CD4-positive, CD25-positive, alpha-beta regulatory T cell (primary cell): ENCODE measurements at places on chromosomes 2 and 18. TPM values are rescaled to one million over a fixed set of nuclear protein-coding genes. Genes with fewer than 3 reads are reported as not detected.

DNA sequence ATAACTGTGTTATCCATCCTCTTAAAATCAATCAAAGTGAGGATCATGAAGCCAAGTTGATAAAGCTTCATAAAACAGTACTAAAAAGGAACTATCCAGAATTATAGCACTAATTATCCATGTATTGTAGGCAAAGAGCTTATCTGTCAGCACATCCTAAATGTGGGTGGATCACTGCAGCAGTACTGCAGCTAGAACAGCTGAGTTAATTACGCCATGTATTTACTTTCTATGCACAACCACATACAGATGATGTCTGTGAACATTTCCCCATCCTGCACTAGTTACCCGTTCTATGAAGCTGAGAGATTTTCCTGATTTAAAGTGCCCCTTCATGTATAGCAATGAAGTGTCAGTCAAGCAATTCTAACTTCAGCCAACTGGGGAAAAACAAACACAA, 96.6 kb downstream of the RAPH1 start:
- no peak overlapping the region for H3K27ac ChIP-seq
- DNase-seq, result no peak
- H3K4me3 ChIP-seq, result no peak overlapping the region
- no peaks in the 10 kb centered on the region for H3K4me1 ChIP-seq
- H3K27me3 ChIP-seq, result no peaks in the 10 kb centered on the region
- H3K36me3 ChIP-seq, result no peaks in the 10 kb centered on the region

- no peak overlapping the region for H3K4me3 ChIP-seq
- H3K27ac ChIP-seq, result no peak overlapping the region
These were observed 297.4 kb upstream of the GCFC2 start for GRCh38 chr2:76008001-76008702.

GRCh38 chr2:241268306-241268705, 47.2 kb downstream of the HDLBP start:
- H3K36me3 ChIP-seq, result peaks cover 23% of the 10 kb centered on the region
- no peak for DNase-seq
- H3K4me3 ChIP-seq, result no peak overlapping the region
- no peak overlapping the region for H3K27ac ChIP-seq
- no peaks in the 10 kb centered on the region for H3K27me3 ChIP-seq
- H3K4me1 ChIP-seq, result peaks cover 22% of the 10 kb centered on the region

Gene IDH1
- total RNA-seq, result 8.8 TPM

- H3K27ac ChIP-seq, result no peak overlapping the region
- no peak for DNase-seq
- no peaks in the 10 kb centered on the region for H3K4me1 ChIP-seq
- no peaks in the 10 kb centered on the region for H3K27me3 ChIP-seq
- H3K4me3 ChIP-seq, result no peak overlapping the region
These were observed 121.1 kb downstream of the SETBP1 start for GRCh38 chr18:44801781-44802180.
